Activated T-helper 1 cell treated with anti-CD3 and anti-CD28 coated beads, Interleukin-12 subunit alpha, Interleukin-12 subunit beta, Interleukin-2, Interleukin-4 antibody, amounts not matched to agents 30 ng/mL and 10 ng/mL and 1 ng/mL, durations not matched to agents 14 hours and 24 hours and 36 hours (primary cell): ENCODE measurements at places on chromosomes 7 and 10. TPM values are rescaled to one million over a fixed set of nuclear protein-coding genes. Genes with fewer than 3 reads are reported as not detected.

- H3K4me1 ChIP-seq = no peaks in the 10 kb centered on the region
- H3K4me3 ChIP-seq = peak within 1 kb of the TSS; percentile 42
- H3K36me3 ChIP-seq = peaks cover 1% of the 10 kb centered on the region
- H3K27ac ChIP-seq = no peak within 1 kb of the TSS
Observed at GRCh38 chr10:111076682-111077478, at the start of gene ADRA2A. TSS of gene ADRA2A (plus strand) at chr10:111077029. CDS start at chr10:111077997, 968 bp downstream.

DNA sequence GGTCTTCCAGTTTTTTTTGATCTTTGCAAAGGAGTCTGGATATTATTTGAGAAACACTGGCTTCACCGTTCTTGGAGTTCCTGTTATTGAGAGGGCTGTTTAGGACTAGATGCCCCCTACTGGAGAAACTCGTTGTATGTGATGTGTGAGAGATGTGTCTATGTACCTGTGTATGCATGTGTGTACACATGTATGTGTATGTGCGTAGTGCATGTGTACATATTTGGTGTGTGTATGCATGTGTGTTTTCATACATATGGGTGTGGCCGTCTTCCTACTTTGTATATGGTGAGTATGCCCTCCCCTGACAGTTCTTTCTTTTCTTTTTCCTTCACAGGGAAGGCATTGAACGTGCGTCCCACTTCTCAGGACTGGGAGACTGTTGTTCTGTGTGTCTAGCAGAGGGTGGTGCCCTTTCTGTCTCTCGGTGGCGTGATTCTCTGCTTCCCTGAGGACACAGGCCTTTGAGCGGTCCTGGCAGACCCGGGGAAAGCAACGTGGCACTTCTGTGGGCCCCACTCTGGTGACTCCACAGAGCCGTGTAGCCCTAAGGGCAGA is 3.0 kb upstream of the CALHM3 start:
- peaks cover 19% of the 10 kb centered on the region for H3K4me1 ChIP-seq
- H3K4me3 ChIP-seq = no peak overlapping the region
- DNase-seq = peak; percentile 41
- no peaks in the 10 kb centered on the region for H3K36me3 ChIP-seq
- H3K27me3 ChIP-seq = peaks cover 6% of the 10 kb centered on the region

Gene TACC2
- total RNA-seq = not detected in 2 replicates

GRCh38 chr7:78842068-78842467 is 611.4 kb downstream of the MAGI2 start:
- no peak overlapping the region for H3K4me3 ChIP-seq
- H3K4me1 ChIP-seq = no peaks in the 10 kb centered on the region
- no peaks in the 10 kb centered on the region for H3K36me3 ChIP-seq
- H3K27ac ChIP-seq = no peak overlapping the region

GRCh38 chr7:107036535-107036934 is 8.0 kb upstream of the PRKAR2B start:
- no peak overlapping the region for H3K27ac ChIP-seq
- no peaks in the 10 kb centered on the region for H3K4me1 ChIP-seq
- H3K36me3 ChIP-seq = no peaks in the 10 kb centered on the region
- no peak overlapping the region for H3K4me3 ChIP-seq

DNA sequence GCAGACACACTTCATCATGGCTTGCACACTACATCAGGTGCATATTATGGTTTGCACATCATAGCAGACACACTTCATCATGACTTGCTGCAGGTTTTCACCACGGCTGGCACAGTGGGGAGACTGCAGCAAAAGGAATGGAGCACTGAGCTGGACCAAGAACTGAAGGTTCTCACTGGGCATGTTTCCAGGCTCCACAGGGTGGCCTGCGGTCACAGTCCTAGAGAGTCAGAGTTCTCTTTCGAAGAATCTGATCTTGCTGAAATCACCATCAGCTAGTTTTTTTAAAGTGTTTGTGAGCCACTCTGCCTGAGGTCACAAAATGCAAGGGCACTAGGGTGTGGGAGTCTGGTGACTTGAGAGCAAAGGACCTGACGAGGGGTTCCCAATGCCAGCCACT is 140.4 kb upstream of the NPY start:
- H3K36me3 ChIP-seq = no peaks in the 10 kb centered on the region
- no peaks in the 10 kb centered on the region for H3K27me3 ChIP-seq
- H3K27ac ChIP-seq = no peak overlapping the region
- H3K4me1 ChIP-seq = no peaks in the 10 kb centered on the region
- H3K4me3 ChIP-seq = no peak overlapping the region

GRCh38 chr10:10552948-10553347 is 464.7 kb upstream of the CELF2 start:
- H3K36me3 ChIP-seq = no peaks in the 10 kb centered on the region
- H3K27me3 ChIP-seq = no peaks in the 10 kb centered on the region
- no peak for DNase-seq
- no peak overlapping the region for H3K4me3 ChIP-seq
- no peak overlapping the region for H3K27ac ChIP-seq

DNA sequence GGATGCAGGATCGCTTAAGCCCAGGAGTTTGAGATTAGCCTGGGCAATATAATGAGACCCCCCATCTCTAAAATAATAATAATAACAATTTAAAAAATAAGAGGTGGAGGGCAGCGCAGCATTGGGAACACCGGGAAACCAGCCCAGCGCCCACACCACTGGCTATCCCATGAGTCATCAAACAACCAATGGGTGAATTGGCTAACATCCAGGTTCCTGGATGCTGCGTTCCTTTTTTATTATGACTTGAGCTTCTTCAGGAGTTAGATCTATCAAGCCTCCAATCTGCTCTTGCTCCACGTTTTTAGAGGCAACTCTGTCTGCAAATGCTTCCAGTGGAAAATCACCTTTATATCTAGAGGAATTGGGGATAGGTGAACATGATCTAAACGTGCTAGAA is 10.0 kb upstream of the LRRC4 start:
- no peak overlapping the region for H3K4me3 ChIP-seq
- peaks cover 17% of the 10 kb centered on the region for H3K4me1 ChIP-seq
- H3K27ac ChIP-seq = no peak overlapping the region
- H3K36me3 ChIP-seq = peaks cover 6% of the 10 kb centered on the region

Gene ALOX5
- total RNA-seq = 2.9 and 3.1 TPM in 2 replicates

DNA sequence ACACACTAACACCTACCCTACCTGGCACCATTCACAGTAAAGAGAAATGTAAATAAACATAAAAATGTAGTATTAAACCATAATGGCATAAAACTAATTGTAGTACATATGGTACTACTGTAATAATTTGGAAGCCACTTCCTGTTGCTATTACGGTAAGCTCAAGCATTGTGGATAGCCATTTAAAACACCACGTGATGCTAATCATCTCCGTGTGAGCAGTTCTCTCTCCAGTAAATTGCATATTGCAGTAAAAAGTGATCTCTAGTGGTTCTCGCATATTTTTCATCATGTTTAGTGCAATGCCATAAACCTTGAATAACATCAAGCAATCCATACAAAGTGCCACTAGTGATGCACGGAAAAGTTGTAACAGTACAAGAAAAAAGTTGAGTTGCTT is 75.4 kb downstream of the CFTR start:
- H3K4me3 ChIP-seq = no peak overlapping the region
- no peak overlapping the region for H3K27ac ChIP-seq
- DNase-seq = no peak
- H3K36me3 ChIP-seq = no peaks in the 10 kb centered on the region

Gene ZNHIT1
- 49.7 and 53.4 TPM in 2 replicates for total RNA-seq

DNA sequence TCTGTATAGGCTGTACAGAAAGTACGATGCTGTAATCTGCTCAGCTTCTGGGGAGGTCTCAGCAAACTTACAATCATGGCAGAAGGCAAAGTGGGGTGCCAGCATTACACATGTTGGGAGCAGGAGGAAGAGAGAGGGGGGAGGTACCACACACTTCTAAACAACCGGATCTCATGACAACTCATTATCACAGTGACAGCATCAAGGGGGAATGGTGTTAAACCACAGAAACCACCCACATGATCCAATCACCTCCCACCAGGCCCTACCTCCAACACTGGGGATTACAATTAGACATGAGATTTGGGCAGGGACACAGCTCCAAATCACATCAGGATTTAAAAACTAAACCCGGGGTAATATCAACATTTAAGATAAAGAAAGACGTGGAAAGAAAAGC is 468.8 kb upstream of the AUTS2 start:
- no peak overlapping the region for H3K27ac ChIP-seq
- DNase-seq = no peak
- no peak overlapping the region for H3K4me3 ChIP-seq

Gene PARD3
- 1.7 and 2.5 TPM in 2 replicates for total RNA-seq

DNA sequence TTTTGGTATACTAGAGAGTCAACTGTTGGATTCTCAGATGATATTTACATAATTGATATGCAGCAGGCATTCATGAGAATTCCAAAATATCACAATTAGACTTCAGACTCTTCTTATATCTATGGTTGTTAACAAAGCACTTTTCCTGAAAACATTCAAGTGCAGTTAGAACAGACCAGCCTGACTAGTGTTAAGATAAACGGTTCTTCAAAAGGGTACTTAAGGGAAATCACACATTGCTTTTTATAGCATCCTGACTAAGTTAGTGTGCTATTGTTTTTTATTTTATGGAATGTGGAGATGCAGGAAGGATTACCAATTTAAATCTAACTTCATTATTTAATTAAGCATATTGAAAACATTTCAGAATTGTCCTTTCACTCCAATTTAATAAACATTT is 405.1 kb downstream of the PLXDC2 start:
- H3K4me1 ChIP-seq = no peaks in the 10 kb centered on the region
- no peak overlapping the region for H3K27ac ChIP-seq
- no peaks in the 10 kb centered on the region for H3K36me3 ChIP-seq
- H3K27me3 ChIP-seq = no peaks in the 10 kb centered on the region
- no peak for DNase-seq

DNA sequence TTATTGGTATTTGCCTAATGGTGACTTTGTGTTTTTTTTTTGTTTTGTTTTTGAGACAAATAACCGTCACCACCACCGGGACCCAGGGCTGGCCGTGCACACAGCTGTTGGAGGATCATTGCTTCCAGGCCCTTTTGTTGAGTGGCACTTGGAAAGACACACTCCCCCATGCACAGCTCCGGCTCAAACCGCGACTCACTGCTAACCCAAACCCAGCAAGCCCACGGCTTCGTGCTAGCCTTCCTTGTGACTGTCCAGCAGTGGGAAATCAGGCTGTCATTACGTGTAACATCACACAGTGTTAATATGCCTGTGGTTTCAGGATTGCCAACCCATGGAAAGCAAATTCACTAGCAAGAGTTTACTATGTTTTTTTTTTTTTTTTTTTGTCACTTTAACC is 17.4 kb downstream of the BNIP3 start:
- H3K27me3 ChIP-seq = no peaks in the 10 kb centered on the region
- no peak overlapping the region for H3K27ac ChIP-seq
- H3K4me3 ChIP-seq = no peak overlapping the region
- peaks cover 23% of the 10 kb centered on the region for H3K36me3 ChIP-seq

Gene SFXN2
- 39.5 and 44.0 TPM in 2 replicates for total RNA-seq

GRCh38 chr10:113100281-113100680 is 150.2 kb downstream of the TCF7L2 start:
- H3K27me3 ChIP-seq = peaks cover 9% of the 10 kb centered on the region
- H3K27ac ChIP-seq = no peak overlapping the region
- no peak for DNase-seq
- H3K4me3 ChIP-seq = no peak overlapping the region

GRCh38 chr7:108094346-108094745 is 35.8 kb downstream of the LAMB4 start:
- no peaks in the 10 kb centered on the region for H3K4me1 ChIP-seq
- no peaks in the 10 kb centered on the region for H3K36me3 ChIP-seq
- no peak overlapping the region for H3K4me3 ChIP-seq
- H3K27me3 ChIP-seq = peaks cover 14% of the 10 kb centered on the region

Gene UNC5B
- total RNA-seq = 0.07 and 0.10 TPM in 2 replicates

- no peak overlapping the region for H3K27ac ChIP-seq
- no peaks in the 10 kb centered on the region for H3K4me1 ChIP-seq
- DNase-seq = no peak
- H3K27me3 ChIP-seq = peaks cover 22% of the 10 kb centered on the region
- no peak overlapping the region for H3K4me3 ChIP-seq
Observed at GRCh38 chr10:93777092-93777491, 19.4 kb downstream of the LGI1 start.

DNA sequence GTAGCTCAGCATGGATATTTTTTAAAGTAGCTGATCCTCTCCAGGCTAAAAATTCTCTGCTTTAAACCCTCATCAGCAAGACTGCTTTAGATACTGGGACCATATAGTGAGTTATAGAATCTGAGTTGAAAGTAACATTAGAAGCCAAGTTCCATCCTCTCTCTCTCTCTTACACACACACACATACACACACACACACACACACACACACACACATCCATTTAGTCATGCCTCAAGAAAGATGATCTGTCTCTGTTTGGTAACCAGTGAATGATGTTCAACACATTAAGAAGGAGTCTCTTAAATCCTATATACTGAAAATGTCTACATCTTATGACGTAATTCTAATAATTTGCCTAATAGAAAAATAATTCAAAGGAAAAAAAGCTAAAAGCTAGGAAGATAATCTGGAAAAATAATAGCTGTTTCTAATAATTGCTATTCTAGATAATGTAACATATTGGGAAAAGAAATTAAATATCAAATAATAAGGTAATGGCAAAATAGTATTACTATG is 16.9 kb upstream of the ATP6V0A4 start:
- H3K4me3 ChIP-seq = peak overlapping the region; percentile 11
- no peak for DNase-seq
- H3K27ac ChIP-seq = peak overlapping the region; percentile 40
- peaks cover 33% of the 10 kb centered on the region for H3K4me1 ChIP-seq
- peaks cover 4% of the 10 kb centered on the region for H3K36me3 ChIP-seq

Gene LRRN3
- 57.3 and 61.5 TPM in 2 replicates for total RNA-seq

DNA sequence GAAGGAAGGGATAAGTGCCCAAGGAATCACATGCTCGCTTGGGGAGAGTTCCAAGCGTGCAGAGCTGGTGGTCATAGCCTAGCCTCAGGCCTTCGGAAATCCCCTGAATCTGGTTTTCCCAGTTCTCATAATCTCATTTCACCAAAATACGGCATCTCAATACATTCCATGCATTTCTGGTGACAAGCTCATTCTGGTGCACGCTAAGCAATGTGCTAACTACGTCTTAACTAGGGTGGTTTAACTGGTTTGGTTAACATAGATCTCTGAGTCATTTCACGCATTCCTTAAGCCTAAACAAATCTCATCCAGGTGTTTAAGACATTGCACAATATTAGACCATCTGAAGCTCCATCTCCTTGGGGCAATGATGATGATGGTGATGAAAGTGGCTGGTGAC is 72.9 kb upstream of the STEAP1B start:
- no peak for DNase-seq
- H3K27me3 ChIP-seq = peaks cover 21% of the 10 kb centered on the region
- H3K27ac ChIP-seq = no peak overlapping the region
- H3K4me1 ChIP-seq = peaks cover 10% of the 10 kb centered on the region
- H3K36me3 ChIP-seq = peaks cover 2% of the 10 kb centered on the region

Gene TMEM60
- total RNA-seq = 9.0 and 11.0 TPM in 2 replicates

GRCh38 chr7:83648464-83649241 is at the start of gene SEMA3E:
TSS of gene SEMA3E (minus strand) at chr7:83649139.
- peaks cover 12% of the 10 kb centered on the region for H3K27me3 ChIP-seq
- DNase-seq = no peak
- H3K27ac ChIP-seq = no peak within 1 kb of the TSS
- H3K36me3 ChIP-seq = no peaks in the 10 kb centered on the region
- H3K4me3 ChIP-seq = no peak within 1 kb of the TSS
- peaks cover 7% of the 10 kb centered on the region for H3K4me1 ChIP-seq

GRCh38 chr10:129727071-129727470 is 237.0 kb downstream of the EBF3 start:
- no peak overlapping the region for H3K27ac ChIP-seq
- no peaks in the 10 kb centered on the region for H3K4me1 ChIP-seq
- H3K4me3 ChIP-seq = no peak overlapping the region
- no peaks in the 10 kb centered on the region for H3K36me3 ChIP-seq
